Stimulated activated CD4-positive, alpha-beta T cell treated with anti-CD3 and anti-CD28 coated beads, TNF-alpha, amount 100 ng/mL, for 24 hours (primary cell): ENCODE measurements at places on chromosomes 1 and 21.

DNA sequence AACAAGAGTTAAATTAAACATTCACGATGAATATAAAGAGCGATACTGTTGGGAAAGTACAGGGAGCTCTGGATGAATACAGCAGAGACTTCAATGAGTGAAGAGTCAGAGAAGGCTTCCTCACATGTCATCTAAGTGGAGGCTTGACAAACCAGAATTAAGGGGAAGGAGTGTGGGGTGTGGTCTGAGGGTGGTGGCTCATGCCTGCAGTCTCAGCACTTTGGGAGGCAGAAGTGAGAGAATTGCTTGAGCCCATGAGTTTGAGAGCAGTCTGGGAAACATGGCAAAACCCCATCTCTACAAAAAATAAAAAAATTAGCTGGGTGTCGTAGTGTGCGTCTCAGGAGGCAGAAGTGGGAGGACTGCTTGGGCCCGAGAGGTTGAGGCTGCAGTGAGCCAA is 8.7 kb downstream of the SDHB start:
- DNase-seq, result no peak

DNA sequence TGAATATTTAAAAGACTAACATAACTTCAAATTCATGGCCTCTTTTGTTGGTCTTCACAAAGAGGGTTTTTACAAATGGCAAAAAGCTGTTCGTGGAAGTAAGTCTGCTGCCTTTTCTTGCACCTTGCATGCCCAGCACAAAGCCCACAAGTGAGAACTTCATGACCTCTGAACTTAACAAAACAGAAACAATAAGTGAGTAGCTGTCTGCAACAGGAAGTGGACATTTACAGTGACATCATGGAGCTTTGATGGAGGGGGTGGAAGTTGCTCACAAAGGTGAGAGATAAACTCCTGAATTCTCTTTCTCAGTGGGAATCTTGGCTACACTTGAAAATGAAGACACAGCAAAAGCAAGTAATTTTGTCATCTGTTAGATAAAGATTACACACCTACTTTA is 303.3 kb upstream of the DEPDC1 start:
- no peak for DNase-seq

GRCh38 chr1:167435484-167435883 is 82.8 kb downstream of the CD247 start:
- DNase-seq, result no peak

GRCh38 chr1:150311762-150312161 is 9.6 kb upstream of the PRPF3 start:
- DNase-seq, result no peak

DNA sequence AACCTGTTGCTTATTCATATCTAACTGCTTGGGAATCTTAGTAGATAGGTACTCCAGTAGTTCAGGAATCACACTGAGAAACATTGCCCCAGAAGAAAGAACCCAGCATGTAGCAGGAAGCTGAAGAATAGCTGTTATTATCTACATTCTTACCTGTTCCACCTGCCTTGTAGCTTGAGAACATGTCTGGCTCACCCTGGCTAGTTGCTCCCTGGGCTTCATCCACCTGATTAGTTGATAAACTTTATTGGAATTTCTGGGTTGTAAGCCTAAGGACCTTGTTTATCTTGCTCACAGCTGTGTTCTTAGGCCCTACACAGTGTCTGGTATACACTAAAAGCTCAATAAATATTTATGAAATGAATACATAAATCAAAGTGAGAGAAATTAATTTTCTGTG is 106.3 kb upstream of the DMRTA2 start:
- DNase-seq, result no peak

- DNase-seq, result no peak
Observed at GRCh38 chr1:229042482-229042881, 228.4 kb upstream of the RAB4A start.

- no peak for DNase-seq
Observed at GRCh38 chr1:76607717-76608116, 259.6 kb upstream of the ST6GALNAC5 start.
